ENCODE measurements at places on chromosomes 12 and 14.

DNA sequence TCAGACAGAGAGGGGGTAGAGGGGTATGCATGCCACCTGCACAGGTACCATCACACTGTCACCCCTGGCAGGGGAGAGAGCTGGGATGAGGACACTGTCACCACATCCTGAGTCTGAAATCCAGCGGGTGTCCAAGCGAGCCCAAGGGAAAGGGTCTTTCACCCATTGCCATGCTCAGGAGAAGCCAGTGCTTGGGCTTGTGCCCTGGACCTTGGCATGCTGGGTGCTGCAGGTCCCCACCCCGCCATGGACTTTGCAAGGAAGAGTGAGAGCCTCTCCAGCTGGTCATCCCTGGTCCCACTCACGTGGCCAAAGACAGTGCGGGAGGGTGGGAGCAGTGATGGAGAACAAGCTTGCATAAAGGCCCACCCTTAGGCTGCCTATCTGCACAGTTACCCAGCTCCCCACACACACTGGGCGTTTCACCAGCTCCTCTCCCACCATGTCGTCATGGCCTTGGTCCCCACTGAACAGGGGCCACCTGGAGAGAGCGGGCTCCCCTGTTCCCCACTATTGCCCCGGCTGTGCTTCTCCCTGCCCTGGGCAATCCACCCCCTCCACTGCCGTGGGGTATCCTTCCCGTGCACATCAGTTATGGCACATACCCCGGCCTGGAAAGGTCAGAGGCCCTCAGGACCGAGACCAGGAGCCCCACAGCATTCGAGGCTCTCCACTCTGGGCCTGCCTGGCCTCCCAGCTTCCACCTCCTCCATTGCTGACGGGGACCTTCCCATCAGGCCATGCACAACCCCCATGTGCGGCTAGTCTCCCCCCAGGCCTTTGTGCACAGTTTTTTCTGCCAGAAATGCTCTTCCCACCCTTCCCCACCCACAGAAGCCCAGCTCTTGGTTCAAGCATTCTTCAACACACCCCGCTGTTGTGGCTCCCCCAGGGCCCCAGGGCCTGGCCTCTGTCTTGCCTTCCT is 58.6 kb upstream of the BCL11B start:
- no peak for DNase-seq

- no peak for DNase-seq
These were observed 49.4 kb downstream of the DGLUCY start for GRCh38 chr14:91163316-91163715.

GRCh38 chr12:100926669-100927248 is 132.2 kb downstream of the ANO4 start:
- peak; percentile 21 for DNase-seq

DNA sequence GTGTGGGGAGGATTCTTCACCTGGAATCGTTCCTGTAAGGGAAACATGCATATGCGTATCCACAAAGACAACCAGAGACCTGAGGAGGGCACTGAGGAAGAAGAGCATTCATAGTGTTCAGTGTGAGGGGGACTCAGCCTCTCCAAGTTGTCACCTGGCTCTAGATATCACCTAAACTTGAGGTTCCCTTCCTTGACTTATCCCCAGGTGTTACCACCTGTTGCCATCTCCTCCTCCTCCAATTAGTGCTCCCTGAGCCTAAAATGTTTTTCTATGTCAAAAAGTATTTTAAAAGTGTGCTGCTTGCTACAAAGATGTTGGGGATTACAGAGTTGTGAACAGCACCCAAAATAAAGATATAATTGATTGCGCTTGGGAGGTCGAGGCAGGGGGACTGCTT is 41.0 kb downstream of the FMNL3 start:
- DNase-seq = no peak

GRCh38 chr14:23895480-23895879 is 58.1 kb upstream of the DHRS4 start:
- DNase-seq = no peak

GRCh38 chr14:24690492-24690891 is 56.5 kb upstream of the GZMB start:
- no peak for DNase-seq

All from kidney glomerular epithelial cell (primary cell).